GM12891 (cell line): ENCODE measurements at places on chromosomes 1 and 21.
A peak's percentile ranks its signal among the peaks of the same experiment; 100 is the strongest.

DNA sequence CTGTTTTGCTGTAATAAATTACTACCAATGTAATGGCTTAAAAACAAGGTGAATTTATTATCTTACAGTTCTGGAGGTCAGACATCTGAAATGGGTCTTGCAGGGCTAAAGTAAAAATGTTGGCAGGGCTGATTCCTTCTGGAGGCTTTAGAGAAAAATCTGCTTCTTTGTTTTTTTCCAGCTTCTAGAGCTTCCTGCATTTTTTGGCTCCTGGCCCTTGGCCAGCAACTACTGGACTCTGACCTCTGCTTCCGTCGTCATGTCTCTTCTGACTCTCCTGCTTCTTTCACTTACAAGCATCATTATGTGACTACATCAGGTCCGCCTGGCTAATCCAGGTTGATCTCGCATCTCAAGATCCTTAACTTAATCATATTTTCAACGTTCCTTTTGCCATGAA is 350.9 kb downstream of the S1PR1 start:
- no peak for DNase-seq

DNA sequence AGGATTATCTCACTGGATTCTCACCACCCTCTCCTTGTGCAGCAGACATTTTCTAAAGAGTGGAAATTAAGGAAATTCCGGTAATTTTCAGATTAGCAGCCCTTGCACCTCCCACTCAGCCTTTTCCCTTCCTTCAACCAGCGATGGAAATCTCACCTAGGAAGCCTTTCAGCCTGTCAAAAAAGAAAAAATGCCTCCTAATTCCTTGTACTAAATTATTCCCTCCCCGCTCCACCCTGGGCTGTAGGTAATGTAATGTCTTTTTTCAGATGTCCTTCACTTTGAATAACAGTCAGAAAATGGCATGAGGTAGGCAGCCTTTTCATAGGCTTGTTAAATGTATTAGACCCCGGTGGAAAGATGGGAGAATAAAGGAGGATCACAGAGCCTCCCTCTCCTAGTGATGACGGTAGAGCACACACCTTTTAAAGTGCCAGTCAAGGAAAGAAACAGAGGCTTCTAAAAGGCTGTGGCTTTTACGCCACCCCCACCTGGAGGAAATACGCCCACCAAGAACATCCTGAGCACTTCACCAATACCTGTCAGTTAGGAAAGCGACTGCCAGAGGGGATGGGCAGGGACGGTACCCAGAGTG is 62.8 kb upstream of the NEK2 start:
- DNase-seq: no peak

DNA sequence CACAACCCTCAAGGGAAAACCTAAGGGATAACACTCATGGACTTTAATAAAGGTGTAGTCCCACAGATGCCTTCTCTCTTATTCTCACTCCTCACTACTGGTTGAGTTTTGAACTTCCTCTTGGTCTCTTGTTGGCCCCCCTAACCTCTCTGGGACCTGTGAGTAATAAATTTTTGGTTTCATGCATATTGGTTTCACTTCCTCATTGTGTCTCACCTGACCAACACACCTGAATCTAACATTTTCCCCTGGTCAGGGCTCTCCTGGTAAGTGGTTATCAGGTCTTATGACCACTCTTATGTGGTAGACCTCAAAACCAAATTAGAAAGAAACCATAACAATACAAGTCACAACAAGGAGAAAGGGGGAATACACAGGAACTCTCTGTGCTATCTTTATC is 60.5 kb upstream of the PRMT6 start:
- peak; percentile 21 for DNase-seq

DNA sequence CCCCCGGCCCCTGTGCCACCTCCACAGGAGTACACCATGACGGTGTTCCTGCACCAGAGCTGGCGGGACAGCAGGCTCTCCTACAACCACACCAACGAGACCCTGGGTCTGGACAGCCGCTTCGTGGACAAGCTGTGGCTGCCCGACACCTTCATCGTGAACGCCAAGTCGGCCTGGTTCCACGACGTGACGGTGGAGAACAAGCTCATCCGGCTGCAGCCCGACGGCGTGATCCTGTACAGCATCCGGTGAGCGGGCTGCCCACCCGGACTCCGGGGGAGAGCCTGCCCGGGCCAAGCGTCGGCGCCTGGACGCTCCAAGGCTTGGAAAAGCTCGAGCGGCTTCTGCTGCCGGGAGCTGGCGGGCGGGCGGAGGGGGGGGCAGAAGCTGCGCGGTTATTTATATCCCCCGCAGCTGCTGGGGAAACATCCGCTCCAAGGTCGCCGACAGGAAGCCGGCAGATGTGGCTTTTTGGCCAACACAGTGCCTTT is 6.4 kb downstream of the GABRD start:
- no peak for DNase-seq

DNA sequence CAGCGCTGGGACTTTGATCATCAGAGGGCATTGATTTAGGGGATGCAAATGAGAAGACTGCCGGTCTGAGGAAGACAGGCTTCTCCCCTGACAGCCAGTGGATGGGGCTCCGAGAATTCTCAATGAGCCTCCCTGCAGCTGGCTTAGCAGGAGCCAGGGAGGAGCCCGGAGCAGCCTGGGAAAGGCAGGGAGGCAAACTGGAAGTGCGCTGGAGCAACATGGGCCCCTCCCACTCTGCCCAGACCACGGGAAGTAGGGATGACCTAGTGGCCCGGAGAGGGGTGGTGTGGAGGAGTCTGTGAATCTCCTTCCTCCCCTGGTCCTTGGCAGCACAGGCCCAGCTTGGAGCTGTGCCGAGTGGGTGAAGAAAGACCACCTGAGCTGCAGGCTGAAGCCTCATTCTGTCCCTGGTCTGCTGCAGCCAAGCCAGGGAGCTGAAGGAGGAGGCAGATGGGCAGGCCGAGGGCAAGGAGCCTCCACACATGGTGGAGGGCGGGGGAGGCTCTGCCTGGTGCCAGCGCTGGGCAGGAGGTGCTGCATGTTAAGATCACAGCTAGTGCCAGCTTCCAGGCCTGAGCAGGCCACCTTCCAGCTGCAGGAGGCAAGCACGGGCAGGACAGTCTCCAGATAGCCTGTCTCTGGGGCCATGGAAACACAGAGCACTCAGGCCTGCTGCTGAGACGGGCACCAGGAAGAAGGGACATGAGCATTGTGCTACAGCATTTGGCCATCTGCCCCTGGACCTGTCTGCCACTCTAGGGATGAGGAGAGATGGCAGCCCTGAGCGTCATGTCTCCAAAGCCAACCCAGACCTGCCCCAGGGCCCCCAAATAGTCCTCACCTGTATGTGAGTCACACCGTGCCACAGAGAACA is 12.2 kb upstream of the CLSTN1 start:
- no peak for DNase-seq

DNA sequence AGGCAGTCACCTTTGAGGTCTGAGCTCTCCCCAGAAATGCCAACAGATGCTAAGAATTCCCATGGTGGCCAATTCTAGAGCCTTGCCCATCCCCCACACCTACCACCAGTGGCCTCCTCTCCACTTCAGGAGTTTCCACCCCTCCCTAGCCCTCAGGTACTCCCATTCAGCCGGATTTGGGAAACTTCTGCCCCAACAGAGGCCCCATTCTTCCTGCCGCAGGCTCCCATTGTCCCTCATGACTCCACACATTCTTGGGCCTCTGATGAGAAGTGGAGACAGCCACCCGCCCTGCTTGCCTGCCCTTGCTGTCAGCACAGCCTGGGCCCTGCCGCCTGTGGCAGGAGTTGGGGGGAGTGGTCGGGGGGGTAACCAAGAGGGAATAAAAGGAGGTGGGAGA is 4.6 kb downstream of the BLACAT1 start:
- no peak for DNase-seq

- no peak for DNase-seq
Observed at GRCh38 chr21:42254651-42255601, 36.0 kb downstream of the ABCG1 start.

DNA sequence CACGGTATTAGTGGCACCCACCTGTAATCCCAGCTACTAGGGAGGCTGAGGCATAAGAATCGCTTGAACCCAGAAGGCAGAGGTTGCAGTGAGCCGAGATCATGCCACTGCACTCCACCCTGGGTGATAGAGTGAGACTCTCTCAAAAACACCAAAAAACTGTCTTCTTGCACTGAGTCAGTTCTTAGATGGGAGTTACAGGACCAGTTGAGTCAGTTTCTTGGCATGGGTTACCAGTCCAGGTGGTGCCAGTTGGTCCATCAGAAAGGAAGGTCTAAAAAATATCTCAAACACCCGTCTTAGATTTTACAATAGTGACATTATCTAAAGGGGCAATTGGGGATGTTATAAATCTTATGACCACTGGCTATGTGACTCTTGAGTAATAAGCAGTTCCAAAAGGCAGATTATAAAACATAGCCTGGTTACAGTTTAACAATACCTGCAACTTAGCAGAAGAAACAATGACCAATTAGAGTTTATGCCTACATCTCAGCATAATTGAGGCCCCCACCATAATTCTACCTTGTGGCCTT is 206.9 kb upstream of the FGGY start:
- no peak for DNase-seq

DNA sequence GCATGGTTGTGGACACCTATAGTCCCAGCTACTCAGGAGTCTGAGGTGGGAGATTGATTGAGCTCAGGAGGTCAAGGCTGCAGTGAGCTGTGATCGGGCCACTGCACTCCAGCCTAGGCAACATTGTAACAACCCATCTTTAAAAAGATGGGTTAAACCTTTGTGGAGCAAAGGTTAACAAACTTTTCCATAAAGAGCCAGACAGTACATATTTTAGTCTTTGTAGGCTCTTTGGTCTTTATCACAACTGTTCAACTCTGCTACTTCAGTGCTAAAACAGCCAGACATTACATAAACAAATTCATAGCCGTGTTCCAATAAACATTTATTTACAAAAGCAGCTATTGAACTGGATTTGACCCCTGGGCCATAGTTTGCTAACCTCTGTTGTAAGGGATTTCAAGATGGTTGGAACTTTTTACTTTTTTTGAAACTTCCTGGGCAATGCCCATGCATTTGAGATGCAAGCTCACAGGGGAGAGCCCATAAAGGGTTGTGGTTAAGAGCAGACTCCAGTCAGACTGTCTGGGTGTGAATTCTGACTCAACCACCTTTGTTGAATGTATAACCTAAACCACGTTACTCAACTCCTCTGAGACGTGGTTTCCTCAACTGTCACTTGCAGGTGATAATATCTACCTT is 10.8 kb downstream of the INAVA start:
- no peak for DNase-seq

GRCh38 chr1:101148980-101149379 is 87.8 kb upstream of the S1PR1 start:
- DNase-seq: no peak

DNA sequence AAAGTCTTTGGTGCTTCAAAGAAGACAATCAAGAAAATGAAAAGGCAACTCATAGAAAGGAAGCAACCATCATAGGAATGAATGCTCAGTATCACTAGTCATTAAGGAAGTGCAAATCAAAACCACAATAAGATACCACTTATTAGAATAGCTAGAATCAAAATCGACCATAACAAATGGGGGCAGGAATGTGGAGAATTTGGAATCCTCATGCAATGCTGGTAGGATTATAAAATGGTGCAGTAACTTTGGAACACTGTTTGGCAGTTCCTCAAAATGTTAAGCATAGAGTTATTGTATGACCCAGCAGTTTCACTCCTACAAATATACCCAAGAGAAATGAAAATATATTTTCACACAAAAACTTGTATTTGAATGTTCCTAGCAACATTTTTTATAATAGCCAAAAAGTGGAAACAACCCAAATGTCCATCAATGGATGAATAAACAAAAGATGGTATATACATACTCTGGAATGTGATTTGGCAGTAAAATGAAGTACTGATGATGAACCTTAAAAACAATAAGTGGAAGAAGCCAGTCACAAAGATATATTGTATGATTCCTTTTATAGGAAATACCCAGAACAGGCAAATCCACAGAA is 105.6 kb downstream of the MIS18A start:
- no peak for DNase-seq

- DNase-seq: no peak
Observed at GRCh38 chr1:21650400-21650799, 18.8 kb downstream of the RAP1GAP start.

GRCh38 chr1:248890549-248891498 is 15.2 kb upstream of the PGBD2 start:
- no peak for DNase-seq

DNA sequence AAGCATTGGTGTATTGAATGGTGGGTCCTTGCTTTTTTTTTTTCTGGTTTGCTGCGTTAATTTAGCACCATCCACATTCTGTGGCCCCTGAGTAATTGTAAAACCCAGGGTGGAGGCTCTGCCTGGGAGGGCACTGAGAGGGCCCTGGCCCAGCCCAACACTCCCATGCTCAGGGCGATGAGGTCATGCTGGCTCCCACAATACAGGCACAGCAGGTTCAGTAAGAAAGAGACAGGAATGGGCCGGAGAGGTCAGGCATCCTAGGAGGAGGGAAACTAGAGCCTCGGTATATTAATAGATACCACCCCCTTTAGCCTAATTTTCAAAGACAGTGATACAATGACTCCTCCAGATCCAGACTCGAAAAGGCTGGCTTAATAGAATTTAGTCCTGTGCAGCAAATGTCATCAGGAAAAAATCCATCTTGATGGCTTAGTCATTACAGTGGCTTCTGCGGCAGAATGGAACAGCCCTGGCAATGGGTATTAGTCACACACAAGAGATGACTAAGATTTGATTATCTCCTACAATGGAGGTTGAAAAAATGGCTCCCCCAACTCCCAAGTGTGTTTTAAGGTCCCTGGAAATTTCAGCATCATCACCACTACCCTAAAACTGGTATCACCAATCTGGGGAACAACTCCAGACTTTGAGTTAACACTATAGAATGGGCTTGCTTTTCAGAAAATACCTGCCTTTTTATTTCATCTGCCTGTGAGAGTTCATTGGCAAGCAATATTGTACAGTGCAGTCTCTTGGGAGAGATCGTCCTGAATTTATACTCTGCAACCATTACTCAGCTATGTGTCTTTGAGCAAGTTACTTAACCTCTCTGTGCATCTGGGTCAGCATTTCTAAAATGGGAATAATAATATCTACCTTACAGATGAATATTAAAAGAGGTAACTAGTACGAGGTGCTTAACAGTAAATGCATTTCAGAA is 43.9 kb upstream of the LYST start:
- DNase-seq: no peak

DNA sequence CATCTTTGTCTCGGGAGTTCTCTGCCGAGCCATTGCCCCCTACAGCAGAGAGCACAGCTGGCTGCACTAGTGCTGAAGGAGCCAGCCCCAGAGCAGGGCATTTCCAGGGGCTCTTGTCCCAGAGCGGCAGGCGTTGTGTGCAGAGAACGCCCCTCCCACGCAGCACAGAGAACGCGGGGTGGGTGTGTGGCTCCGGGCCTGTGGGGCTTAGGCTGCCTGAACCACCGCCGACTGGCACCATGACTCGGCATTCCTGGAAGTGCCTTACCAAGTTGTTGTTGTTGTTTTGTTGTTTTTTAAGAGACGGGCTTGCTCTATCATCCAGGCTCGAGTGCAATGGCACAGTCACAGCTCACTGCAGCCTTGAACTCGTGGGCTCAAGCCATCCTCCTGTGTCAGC is 15.8 kb upstream of the DIP2A start:
- DNase-seq: no peak
